ENCODE measurements at places on chromosomes 13 and 19.

GRCh38 chr19:12660980-12661379 lies 5.6 kb downstream of the MAN2B1 start:
- DNase-seq = no peak

DNA sequence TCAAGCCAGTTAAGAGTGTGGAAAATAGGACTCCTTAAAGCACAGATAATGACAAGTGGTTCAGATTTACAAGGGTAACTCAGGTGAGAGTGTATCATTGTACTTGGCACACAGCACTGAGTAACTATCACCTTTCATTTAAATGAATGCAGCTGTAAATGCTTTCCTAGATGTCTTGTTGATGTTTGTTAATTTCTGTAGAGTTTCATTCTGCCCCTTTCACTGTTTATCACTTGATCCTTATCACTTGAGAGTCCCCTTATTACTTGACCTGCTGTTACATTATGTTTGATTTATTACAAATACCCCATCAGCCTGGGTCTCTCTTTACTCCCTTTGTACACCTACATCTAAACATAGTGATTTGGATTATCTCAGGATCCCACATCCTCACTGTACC lies 38.1 kb upstream of the ZNF527 start:
- no peak for DNase-seq

GRCh38 chr19:16142032-16142580 lies 1.4 kb upstream of the HSH2D start:
- DNase-seq = no peak

GRCh38 chr13:27905650-27906049 lies 14.2 kb upstream of the PDX1 start:
- no peak for DNase-seq

DNA sequence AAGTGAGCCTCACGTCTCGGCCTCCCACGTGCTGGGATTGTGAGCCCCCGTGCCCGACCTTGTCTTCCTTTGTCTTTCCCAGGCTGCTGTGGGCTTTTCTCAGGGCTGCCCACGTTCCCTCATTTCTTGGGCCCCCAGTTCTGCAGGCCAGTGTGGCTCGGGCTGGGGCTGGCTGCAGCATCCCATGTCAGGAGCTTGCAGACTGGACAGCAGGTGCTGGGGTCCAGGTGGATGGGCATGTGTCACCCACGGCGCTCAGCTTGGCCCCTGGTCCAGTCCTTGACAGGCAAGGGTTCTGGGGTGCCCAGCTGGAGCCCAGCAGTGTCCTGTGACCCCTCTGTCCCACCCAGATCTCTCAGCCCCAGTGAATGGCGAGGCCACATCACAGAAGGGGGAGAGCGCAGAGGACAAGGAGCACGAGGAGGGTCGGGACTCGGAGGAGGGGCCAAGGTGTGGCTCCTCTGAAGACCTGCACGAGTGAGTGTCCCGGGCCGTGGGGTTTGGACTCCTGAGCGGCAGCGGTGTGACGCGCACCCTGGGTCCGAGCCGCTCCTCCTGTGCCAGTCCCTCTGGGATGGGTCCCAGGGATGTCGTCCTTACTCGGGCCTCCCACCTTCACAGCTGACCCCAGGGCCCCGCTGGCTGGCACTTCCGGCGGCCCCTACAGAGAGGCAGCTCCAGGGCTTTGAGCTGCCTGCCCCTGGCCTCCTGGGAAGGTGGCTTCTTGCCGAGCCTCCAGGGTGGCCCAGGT lies 17.3 kb downstream of the PLIN4 start:
- no peak for DNase-seq

DNA sequence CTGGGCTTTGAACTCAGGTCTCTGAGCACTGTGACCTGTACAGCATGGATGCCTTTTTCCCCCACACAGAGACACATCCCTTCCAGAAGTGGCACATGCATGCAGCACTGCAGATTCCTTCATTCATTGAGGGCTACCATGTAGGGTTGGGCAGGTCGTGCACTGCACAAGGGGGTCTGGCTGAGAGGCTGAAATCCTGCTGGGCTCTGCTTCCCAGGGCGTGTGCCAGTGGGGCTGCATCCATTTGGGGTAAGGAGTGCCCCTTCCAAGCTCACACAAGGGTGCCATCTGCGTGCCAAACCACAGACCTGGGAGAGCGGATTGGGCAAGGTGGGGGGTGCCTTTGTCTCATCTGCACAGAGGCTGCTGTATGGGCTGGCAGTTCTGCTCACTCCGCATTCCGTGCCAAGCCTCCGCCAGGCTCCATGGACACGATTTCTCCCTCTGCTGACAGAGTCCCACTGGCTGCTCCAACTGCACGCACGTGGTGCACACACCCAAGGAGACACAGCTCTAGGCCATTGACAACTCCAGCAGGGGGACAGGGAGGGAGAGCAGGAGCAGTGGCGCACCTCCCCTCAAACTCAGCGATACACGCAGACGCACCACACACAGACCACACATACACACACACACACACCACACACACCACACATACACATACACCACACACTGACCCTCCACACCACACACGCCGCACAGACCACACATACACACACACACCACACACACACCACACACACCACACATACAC lies 4.5 kb upstream of the SHISA7 start:
- peak; percentile 71 for DNase-seq

DNA sequence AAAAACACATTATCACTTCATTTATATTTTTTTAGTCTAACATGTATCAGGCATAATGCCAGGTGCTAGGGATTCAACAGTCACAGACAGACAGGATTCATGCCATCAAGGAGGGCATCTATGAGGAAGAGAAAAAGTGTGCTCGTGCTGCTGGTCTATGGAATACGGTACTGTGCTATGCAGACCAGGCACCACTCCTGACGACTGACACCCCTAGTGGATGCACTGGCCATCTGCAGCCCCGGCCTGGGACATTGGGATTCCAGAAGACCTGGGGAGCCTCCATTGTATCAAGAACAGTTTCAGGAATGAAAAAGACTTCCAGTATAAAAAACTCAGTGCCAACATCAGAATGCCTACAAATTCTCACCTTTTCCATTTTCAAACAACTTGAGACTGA lies 94.0 kb downstream of the KLF12 start:
- DNase-seq = peak; percentile 26

DNA sequence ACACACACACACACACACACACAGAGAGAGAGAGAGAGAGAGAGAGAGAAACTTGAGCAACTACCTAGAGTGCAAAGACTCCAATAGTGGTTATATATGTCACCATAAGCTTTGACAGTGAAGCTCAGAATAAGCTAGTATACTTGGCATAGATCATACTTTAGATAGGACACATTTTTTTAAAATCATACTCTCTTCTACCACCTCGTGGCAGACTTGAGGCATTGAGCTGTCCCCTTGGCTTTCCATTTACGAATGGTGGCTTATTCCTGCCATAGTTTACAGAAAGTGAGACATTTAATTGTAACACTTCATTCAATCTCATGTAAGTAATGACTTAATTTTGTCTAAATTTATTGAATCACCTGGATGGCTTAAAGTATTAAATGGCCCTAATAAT lies 108.2 kb downstream of the EDNRB start:
- no peak for DNase-seq

- DNase-seq = no peak
Measured at GRCh38 chr19:29546583-29547190, 20.9 kb downstream of the VSTM2B start.

GRCh38 chr13:101343128-101343787 lies 73.0 kb downstream of the NALCN start:
- DNase-seq = no peak

GRCh38 chr13:94181461-94182107 lies 297.9 kb downstream of the DCT start:
- DNase-seq = no peak

DNA sequence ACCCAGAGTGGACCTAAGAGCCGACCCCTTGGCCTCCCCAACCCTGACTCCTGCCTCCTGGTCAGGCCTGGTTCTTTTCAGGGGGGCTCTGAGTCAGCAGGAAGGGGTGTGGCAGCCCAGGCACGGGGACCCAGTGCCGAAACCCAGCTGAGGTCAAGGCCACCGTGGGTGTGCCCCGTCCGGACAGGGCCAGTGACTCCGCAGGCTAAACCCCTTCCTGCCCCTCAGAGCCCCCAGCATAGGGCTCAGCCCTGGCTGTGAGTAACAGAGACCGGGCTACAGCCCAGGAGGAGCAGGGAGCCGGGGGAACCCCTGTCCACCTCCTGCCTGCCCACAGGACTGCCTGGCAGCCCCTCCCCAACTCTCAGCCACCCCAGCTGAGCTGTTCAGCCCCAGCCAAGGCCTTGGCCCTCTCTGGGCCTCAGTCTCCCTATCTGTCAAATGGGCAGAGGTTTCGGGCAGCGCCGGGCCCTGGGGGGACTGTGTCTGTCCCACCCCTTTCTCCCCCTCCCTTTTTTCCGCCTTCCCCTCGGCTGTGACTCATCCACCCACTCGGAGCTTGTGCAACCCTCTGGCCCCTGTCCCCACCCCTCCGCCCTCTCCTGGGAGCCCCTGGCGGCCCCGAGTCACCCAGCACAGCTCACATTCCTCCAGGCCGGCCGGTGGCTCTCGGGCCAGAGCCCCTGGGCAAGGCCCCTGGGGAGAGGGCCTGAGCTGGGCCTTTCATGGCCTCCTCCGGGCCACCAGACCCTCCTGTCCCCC lies 8.6 kb downstream of the ZBTB7A start:
- peak; percentile 91 for DNase-seq

GRCh38 chr13:40390401-40390916 lies 276.0 kb downstream of the FOXO1 start:
- DNase-seq = no peak

- DNase-seq = peak; percentile 69
Measured at GRCh38 chr19:8609279-8610040, 1.1 kb downstream of the ADAMTS10 start.

- no peak for DNase-seq
Measured at GRCh38 chr19:31666126-31666525, 316.9 kb upstream of the TSHZ3 start.

DNA sequence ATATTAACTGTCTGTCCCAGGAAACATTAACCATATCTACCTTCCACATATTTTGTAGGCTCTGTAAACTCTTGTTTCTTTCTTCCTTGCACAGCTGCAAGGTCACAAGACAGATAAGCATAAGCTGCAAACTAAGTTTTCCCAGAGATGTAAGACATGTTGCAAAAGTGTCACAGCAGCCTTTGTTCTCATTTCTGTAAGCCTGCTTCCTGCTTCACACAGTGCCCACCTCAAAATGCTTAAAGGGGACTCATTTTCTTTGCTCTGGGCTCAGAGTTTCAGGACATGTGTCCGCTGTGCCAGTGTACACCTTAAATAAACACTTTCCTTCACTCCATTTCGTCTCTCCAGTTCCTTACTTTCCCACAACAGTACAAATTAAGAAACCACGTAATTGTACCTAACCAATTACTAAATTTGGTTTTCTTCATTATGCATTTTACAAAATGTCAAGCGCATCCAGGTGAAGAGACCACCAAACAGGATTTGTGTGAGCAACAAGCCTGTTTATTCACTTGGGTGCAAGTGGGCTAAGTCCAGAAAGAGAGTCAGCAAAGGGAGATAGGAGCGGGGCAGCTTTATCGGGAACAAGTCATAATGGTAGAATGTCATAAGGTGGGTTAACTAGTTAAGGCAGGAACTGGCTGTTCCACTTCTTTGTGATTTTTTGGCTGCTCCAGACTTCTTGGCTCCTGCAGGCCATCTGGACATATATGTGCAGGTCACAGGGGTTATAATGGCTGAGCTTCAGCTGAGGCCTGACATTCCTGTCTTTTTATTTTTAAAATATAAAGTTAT lies 12.7 kb upstream of the ZNF431 start:
- DNase-seq = no peak

DNA sequence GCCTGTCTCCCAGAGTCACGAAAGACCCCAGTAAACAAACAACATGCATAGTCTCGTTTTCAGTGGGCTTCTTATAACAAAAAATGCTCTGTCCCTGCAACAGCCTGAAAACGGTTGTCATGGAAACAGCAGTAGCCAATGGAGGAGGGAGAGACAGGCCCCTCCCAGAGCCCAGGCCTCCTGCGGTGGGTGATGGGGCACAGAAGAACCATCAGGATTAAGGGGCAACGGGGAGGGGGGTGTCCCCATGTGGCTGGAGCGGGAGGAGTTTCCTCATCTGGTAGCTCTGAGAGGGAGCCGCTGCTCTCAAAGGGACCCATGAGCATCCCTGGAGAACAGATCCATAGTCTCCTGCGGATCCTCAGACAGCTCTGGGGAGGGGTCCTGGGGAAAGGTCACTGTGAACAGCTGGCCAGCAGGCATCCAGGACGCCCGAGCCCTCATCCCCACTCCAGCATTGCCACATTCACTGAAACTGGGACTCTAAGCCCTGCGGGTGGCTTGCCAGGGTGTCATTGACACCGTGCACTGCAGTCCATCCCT lies 37.5 kb upstream of the PNMA8B start:
- no peak for DNase-seq

DNA sequence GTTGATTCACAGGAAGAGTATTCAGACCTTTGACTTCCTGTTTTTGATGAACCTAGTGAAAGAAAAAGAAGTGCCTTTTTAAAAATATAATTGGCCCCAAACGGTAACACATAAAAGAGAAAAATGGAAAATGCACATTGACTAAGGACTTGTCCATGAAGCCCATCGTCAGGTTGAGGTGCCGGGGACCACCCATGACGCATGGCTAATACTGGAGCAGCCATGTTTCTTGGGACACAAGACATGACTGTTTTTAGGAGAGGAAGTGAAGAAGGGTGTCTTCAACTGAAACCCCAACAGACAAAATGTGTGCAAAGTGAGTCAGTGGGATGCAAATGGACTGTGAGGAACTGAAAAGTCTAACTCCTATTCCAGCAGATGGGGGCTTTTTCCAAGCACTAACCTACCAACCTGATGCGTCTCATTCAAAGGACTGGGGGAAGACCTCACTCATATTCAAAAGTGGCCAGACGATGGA lies 459.4 kb downstream of the FOXO1 start:
- no peak for DNase-seq

- DNase-seq = peak; percentile 57
Measured at GRCh38 chr19:21482863-21483276, 22.5 kb upstream of the ZNF429 start.

DNA sequence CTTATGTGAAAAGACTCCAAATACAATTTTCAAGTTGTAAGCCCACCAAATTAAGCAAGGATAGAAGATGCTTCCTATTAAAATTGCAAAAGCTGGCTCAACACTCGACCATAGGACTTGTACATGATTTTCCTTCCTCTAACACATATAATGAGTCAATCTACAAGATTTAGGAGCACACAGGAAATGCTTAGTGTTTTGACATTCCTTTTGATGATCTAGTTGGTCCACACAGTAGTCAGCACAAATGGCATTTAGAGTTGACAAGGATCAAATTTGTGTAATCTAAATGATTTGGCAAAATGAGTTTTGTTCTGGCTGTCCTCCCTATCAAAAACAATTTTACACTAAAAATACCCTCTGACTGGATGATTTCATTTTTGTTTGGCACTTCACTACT lies 340.2 kb downstream of the DIAPH3 start:
- no peak for DNase-seq
